ENCODE measurements at places on chromosomes 4 and X.

DNA sequence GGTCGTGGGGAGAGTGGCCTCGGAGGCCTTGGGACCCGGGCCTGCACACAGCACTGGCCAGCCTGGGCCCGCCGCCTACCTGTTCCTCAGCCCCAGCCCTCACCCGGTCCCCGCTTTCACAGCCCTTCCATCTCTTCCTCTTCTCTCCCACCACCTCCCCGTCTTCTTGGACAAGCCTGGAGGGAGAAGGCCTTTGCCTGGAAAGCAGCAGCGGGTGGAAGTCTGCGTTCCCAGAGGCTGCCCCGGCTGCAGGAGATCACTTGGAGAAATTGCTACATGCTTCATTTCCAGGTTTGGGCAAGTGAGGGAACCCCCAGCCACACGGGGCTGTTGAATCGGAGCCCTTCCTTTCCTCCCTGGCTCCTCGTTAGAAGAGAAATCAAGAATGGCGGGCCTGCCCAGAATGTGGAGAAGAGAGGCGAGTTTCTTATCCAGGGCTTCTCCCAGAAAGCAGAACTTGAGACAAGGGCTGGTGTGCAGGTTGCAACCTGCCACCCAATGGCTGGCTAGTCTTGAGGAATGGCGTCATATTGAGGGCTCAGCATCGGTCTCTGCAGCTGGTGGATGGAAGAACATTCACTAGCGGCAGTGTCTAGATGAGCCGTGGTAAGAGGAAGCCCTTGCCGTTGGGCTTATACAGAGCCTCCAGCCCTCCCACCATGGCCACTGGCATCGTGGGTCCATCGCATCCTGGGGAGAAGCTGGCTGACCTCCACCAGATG, 1.2 kb upstream of the PDZD4 start:
- no peak for DNase-seq

DNA sequence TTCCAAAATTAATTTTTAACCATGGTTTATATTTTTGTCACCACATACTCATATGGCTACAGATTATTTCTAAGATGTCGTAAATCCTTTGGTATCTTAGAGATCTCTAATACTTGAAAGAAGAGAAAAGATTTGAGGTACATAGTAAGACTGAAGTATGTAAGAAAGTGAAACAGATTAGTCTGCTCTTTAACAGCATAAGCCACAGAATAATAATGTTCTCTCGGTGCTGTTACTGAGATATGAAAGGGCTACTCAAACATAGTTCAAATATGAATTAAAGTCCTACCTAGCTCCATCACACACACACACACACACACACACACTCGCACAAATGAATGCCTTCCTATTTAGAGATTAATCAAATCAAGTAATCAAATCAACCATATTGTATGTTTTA, 274.1 kb upstream of the PCDH18 start:
- DNase-seq = no peak

- DNase-seq = no peak
These were observed 28.5 kb downstream of the UTP14A start for GRCh38 chrX:129934461-129934860.

GRCh38 chr4:41232406-41232805, 18.1 kb upstream of the APBB2 start:
- peak; percentile 16 for DNase-seq

DNA sequence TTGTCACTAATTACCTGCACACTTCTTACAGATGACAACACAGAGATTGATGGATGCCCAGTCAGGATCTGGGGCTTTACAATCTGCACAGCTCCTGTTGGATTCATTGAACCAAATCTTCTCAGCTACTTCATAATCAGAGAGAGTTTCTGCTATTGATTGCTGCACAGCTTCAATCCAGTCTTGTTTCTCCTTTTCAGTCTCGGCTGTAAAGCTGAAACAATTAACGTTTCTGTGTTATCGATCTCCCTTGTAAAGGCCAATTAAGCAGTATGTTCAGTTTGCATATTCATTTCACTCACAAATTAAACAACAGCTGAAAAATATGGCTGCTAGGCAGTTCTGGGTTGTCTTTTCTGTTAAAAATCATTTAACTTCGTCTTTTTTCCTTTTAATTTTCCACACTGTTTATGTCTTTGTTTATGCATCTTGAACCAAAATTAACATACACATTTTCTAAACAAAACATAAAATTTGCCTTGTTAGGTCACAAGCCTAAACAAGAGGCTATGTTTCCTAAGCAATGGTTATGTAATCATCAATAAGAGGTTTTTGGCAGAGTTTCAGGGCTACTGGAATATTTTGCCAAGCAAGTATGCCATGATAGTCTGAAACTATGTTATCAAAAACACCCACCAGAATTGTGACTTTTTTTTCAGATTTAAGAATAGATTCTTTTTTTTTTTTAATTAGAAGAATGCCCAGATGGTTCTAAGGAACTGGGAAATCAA, 79.2 kb downstream of the ARAP2 start:
- no peak for DNase-seq

GRCh38 chrX:111180750-111181240, 84.8 kb downstream of the PAK3 start:
- no peak for DNase-seq

All from HT1080 (cell line).